Left lobe of liver (tissue), 2 donors: ENCODE measurements at places on chromosomes 13 and 19. TPM values are rescaled to one million over a fixed set of nuclear protein-coding genes. Genes with fewer than 3 reads are reported as not detected.

LILRB2 gene
- total RNA-seq = 1.7 TPM

CDC42EP5 gene
- total RNA-seq = 2.4 TPM

C19orf18 gene
- total RNA-seq = 1.1 TPM

HSD17B14 gene
- total RNA-seq = 15.7 TPM

RXFP2 gene
- total RNA-seq = not detected
